Occipital lobe (tissue), 3 donors: ENCODE measurements at places on chromosomes 5 and 9. TPM values are rescaled to one million over a fixed set of nuclear protein-coding genes. Genes with fewer than 3 reads are reported as not detected.

The RNF44 gene
- 8.6 TPM for total RNA-seq

The BTNL9 gene
- total RNA-seq: 0.78 TPM

The MORN5 gene
- 1.2 TPM for total RNA-seq

- DNase-seq: peak; percentile 66
These were observed at the start of gene FXN for GRCh38 chr9:69035438-69036308. Gene FXN, plus strand, starts transcription at chr9:69035752. Its CDS starts 31 bp downstream, at chr9:69035783.

GRCh38 chr5:67971223-67971830, 244.2 kb upstream of the PIK3R1 start:
- DNase-seq: no peak
